ENCODE measurements at places on chromosomes 11 and 22.

DNA sequence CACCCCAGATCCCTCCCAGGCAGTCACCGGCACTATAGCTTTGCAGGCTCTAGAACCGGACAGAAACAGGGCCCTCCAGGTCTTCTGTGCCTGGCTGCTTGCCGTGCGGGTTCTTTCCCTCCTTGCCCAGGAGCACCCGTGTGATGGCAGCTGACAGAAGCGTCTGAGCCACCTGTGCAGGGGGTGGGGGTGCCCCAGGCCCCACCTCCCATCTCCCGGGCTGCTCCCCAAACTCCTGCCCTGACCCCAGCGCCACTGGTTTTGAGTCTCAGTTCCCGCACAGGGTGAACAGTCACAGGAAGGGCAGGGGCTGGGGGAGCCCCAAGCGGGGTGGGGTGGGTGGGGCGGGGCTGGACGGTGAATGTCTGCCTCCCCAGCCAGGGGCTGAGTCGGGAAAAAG is 13.2 kb upstream of the PHLDA2 start:
- no peak for DNase-seq

GRCh38 chr22:44622147-44622427 is 79.9 kb upstream of the PRR5 start:
- DNase-seq, result no peak

GRCh38 chr11:34345540-34345876 is 12.3 kb downstream of the ABTB2 start:
- DNase-seq, result peak; percentile 92

DNA sequence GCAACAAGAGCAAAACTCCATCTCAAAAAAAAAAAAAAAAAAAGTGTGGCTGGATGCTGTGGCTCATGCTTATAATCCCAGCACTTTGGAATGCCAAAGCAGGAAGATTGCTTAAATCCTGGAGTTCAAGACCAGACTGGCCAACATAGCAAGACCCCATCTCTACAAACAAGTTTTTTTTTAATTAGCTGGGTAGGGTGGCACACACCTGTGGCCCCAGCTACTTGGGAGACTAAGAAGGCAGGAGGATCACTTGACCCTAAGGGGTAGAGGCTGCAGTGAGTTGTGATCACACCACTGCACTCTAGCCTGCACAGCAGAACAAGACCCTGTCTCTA is 19.0 kb upstream of the FEZ1 start:
- DNase-seq, result no peak

DNA sequence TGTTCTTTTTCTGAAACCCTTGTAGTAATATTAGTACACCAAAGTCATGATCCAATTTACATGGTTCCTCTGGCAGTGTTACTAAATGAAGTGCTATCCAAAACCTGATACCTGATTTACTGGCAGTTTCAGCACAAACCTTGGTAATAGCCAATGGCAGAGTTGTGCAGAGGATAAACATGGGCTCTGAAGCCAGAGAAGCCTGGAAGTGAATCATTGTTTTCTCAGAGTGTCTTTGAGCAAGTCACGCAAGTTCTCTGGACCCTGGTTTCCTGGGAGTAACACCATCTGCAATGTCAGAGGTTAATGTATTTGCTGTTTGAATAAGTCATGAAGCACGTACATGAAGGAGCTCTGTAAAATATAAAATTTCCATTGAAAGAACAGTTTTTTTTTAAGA is 222.3 kb upstream of the NARS2 start:
- no peak for DNase-seq

GRCh38 chr22:36492109-36492508 is 10.7 kb upstream of the TXN2 start:
- DNase-seq, result peak; percentile 87

DNA sequence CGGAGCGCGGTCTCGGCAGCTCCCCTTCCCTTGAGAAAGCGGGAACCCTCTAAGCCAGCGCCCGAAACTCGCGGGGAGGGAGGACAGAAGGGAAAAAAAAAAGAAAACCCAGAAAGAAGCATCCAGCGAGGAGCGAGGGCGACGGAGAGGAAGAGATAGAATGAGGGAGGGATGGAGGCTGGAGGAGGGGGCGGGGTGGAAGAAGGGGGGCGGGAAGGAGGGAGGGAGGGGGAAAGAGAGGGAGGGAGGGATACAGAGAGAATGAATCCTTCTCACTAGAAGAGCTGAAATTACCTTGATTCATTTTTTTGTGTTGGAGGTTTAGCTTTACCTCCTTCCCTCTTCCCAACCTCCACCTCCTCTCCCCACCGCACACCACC is 19.3 kb upstream of the BDNF start:
- DNase-seq, result no peak

DNA sequence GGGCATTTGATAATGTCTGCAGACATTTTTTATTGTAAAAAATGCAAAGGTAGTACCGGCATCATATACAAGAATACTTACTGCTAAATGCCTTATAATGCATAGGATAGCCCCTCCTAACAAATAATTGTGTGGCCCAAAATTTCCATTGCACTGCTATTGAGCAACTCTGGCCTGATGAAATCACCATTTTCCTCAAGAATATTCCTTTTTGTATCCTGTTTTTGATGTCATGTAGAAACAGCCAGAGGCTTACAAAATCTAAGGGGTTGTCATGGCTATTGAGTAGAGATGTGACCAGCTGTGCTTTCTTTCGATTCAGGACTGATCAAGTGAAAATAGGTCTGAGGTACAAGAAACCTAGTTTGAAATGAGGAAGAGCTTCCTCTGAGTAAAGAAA is 854.3 kb downstream of the KCNA4 start:
- DNase-seq, result no peak

DNA sequence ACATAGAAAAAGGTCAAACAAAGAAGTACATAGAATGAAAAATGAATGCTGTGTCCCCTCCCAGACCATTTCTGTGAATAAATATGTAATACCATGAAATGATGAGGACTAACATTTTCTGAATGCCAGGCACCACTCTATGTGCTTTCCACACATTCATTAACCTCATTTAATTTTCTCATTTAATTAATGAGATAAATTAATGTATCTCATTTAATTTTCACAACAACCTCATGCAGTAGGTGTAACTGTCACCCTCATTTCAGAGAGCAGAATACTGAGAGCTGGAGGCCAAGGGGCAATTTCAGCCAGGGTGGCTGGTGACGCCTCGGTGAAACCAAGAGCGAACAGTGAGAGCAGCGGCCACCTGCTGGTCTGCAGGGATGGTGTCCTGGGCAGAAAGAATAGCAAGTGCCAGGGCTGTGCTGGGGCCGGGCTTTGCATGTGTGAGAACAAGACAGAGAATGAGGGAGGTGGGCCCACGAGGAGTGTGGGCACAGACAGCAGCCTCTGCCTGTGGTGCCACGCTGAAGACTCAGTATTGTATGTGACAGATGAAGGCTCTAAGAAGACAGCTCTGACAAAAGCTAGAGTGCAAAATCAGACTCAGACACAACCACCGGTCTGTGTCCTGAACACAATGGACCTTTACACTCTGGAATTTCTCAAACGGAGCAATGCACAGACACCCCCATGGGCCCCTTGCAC is 1.8 kb upstream of the SERPIND1 start:
- no peak for DNase-seq

DNA sequence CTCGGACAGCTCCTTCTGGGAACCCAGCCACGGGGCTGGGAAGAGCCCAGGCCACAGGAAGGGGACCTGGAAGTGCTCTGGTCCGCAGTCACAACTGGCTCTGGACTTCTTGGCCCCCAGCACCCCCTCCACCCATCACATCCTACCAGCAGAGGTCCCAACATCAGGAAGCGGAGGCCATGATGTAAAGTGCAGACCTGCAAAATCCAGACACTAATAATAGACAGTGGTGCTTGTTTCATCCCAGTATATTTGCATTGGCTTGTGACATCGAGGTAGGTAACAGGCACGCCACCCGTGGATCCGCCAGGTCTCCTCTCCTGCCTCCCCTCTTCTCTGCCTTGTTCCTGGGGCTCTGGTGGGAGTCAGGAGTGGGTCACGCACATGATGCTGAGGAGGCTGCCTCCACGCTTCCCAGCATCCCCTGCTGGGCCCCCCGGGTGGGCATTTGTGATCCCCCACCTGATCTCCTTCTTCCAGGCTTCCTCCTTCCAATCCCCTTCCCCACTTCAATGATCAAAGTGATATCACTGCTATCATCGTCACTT is 1454.0 kb downstream of the BRD1 start:
- no peak for DNase-seq
